Right kidney (tissue), 9 donors: ENCODE measurements at places on chromosomes 11 and 22.

- no peak for DNase-seq
These were observed 469.2 kb upstream of the ANO5 start for GRCh38 chr11:21723678-21724077.

DNA sequence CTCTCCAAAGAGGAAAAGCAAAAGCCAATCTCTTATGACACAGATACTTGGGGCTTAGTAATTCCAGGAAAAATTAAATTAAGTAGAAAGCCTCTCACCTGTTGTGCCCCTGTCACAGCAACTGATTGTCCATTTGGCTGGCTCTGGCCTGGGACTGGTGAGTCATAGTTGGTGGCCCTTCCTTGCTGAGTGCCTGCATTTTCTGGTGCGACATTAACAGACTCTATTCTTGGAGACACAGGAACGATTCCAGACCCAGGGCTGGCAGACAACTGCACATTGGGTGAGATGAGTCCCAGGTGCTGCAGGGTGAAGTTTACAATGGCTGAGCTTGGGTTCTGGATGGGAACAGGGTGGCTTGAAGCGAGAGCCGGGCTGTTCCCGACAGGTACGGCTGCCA is 15.6 kb downstream of the E2F8 start:
- no peak for DNase-seq

DNA sequence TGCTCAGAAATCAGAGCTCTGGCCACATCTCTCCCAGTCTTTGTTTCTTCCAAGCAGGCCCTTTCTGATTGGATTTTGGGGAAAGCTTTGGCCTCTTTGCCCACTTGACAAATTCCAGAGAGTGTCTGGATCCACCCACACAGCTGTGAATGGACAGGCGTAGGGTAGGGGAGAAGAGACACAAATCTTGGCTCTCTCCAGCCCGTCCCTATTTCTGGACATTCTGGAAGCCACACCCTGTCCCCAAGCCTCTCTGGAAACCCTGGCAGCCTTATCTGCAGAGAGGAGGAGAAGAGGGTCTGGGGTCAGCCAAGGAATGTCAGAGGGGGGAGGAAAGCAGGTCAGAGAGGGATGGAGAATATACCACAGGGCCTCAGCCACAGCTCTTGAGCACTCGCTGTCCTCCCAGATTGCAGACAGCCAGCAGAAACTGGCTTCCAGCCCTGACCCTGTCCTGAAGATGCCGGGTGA is 59.5 kb upstream of the WNT11 start:
- DNase-seq, result no peak

DNA sequence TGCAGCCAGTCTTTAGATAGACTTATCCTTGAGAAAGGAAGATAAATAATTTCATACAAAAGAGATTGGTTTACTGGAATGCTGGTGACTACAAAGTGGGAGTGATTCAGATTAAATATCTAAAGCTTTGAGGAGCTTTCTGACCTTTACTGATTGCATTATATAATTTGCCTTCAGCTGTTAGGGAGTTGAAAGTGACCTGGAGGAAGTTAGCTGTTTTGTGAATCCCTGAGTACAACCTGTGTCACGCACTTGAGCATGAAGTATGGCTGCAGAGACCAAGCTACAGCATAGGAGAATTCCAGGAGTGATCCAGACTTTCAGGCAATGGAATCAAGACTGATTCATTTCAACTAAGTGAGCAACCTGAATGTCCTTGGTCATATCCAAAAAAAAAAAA is 1848.3 kb upstream of the RAG2 start:
- DNase-seq, result no peak

GRCh38 chr22:29219881-29220670 is 14.4 kb downstream of the EMID1 start:
- no peak for DNase-seq
